ENCODE measurements at places on chromosomes 7 and 10.

DNA sequence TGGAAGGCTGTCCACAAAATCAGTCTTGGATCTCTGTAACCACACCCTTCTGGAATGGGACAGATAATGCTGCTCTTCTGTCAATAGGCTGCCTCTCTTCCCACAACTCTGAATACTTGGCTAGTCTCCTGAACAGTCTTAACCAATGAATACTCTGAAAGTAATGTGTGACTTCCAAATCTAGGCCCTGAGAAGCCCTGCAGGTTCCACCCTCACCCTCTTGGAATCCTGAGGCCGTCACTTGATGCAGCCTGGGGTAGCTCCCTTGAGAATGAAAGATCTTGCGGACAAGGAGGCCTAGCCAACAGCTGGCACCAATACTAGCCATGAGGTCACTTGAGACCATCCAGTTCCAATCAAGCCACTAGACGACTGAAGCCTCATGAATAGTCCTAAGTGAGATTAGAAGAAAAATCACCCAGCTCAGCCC, 109.2 kb downstream of the ARHGAP12 start:
- peak; percentile 73 for DNase-seq

DNA sequence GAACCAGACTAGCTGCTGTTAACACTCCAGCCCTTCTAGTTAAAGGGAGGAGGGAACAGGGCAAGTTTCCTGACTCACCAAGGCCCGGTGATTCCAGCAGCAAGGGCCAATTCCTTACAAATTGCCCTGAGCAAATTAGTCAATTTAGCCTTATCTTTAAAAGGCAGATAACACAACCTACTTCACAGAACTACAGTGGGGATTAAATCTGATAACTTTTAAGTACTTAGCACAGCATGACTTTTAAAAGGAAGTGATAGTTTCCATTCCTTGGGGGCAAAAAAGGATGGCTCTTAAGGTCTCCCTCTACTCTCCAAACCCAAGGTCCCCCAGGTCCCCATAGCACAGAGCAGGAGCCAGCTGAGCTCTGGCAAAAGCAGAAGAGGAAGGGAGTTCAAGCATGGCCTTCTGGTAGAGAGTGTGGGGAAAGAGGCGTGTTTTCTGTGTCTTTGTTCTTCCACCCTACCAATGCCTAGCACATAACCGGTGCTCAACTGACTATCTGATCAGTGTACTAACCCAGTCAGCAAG, 4.0 kb downstream of the CDCA7L start:
- DNase-seq, result no peak

GRCh38 chr10:82564353-82565196, 689.6 kb downstream of the NRG3 start:
- no peak for DNase-seq

GRCh38 chr10:52383088-52383487, 69.0 kb downstream of the DKK1 start:
- DNase-seq, result no peak

DNA sequence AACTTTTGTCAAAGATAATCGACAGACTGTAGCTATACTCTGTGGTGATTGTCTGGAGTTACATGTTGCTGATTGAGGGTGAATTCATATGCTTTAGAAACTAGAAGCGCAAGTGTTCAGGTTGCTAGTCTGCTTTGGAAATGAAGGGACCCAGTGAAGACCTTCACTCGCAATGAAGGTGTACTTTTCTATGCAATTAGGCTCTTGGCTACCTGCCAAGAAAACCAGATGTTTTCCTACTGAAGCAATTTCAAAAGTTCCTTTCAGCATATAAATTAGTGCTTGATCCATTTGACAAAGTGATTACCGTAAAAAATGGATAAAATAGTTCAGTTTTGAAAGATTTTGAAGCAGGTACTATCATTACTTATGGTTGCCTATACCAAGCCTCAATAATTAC, 10.0 kb upstream of the STK31 start:
- DNase-seq, result no peak

GRCh38 chr10:110860576-110861241, 11.0 kb upstream of the PDCD4 start:
- DNase-seq, result no peak

GRCh38 chr7:102203218-102203617, 83.5 kb upstream of the SH2B2 start:
- no peak for DNase-seq

GRCh38 chr10:72828294-72828693, 65.2 kb upstream of the OIT3 start:
- no peak for DNase-seq

DNA sequence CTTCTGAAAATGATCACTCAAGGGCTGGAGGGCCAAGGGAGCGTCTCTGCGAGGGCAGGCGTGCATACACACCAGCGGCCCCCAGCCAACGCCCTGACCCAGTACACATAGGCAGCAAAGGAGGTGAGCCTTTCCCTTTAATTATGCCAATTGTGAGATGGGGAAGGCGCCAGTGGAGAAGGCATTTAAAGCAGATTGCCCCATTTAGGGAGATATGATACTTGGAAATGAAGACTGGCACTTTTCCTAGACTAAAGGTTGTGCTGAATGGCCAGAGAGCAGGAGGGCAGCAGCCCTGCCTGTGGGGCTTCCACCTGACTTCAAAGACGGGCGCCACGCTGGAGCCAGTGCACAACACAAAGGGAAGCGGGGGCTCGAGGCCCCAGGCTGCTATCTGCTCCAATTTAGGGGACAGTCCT, 24.1 kb downstream of the HIPK2 start:
- DNase-seq, result no peak

- no peak for DNase-seq
Measured at GRCh38 chr7:105996860-105997737, 34.0 kb downstream of the CDHR3 start.

GRCh38 chr10:6924166-6924565, 344.1 kb upstream of the PRKCQ start:
- peak; percentile 39 for DNase-seq

DNA sequence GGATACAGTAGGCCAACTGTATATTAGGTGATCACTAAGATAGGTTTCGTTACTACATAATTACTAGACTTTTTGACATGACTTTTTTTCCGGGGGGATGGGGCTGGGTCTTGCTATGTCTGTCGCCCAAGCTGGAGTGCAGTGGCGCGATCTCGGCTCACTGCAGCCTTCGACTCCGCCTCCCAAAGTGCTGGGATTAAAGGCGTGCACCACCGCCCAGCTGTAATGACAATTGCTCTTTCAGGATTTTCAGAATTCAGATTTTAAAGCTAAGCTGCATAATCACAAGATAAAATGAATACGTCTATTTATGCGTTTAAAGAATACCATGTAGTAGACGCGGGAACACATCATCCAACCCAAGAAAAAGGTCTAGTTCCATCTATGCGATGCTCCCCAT, 982 bp downstream of the IDI1 start:
- no peak for DNase-seq

GRCh38 chr7:86851566-86851965, 207.9 kb downstream of the GRM3 start:
- DNase-seq, result no peak

GRCh38 chr7:140334341-140335057, 63.8 kb downstream of the SLC37A3 start:
- no peak for DNase-seq

GRCh38 chr10:20993389-20993788, 96.3 kb upstream of the NEBL start:
- no peak for DNase-seq

DNA sequence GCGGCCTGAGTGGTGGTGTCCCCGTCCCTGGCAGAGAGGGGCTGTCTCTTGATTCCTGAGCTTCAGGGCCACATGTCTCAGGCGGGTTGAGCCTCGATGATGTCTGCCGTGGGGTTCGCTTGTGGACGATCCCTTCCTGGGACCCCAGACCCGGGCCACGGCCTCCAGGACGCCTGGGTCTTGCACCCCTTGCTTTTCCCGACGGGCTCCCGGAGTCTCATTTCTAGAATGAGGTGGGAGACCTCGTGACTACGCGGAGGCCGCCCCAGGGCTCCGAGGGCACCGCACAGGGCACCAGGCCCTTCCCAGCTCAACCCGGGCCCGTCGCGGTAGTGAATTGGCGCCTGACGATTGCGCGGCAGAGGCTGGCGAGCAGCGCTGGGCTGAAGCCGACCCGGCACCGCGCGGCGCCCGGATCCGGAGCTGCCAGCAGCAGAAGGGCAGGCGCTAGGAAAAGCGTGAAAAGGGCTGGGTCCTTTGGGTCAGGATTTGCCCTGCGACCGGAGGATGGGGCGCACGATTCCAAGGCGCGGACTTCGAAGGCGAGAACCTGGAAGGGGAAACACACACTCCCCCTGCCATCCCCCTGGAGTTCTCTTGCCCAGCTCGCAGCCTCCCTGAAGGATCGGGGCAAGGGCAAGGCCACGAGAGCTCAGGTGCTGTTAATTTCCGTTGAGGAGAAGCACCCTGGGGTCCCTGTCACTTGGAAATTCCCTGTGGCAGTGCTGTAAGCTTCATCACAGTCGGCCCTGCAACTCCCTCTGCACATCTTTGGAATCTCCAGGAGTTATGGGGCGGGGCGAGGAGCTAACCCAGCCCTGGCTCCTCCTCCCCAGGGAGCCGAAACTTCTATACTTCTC, 15.5 kb downstream of the TLX1 start:
- DNase-seq, result no peak

Measured in stromal cell of bone marrow (primary cell).